Retinal pigment epithelial cell (primary cell): ENCODE measurements at places on chromosomes 11 and 22.

DNA sequence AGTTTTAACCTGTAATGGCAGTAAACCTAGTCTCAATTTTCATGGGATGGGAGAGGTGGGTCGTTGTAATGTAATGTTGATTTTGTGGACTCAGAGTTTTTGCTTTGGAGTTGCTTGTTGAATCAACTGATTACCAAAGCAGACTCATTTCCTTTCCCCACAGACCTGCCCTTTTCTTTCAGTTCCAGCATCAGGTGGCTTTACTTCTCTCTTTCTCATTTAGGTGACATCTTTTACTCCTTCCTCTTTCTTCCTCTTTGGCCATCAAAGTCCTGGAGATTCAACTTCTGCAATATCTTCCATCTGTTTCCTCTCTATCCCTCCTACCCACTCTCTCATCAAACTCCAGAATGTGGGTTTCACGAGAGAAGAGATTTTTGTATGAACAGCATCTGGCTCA is 313.9 kb downstream of the TMEM135 start:
- no peak for DNase-seq

DNA sequence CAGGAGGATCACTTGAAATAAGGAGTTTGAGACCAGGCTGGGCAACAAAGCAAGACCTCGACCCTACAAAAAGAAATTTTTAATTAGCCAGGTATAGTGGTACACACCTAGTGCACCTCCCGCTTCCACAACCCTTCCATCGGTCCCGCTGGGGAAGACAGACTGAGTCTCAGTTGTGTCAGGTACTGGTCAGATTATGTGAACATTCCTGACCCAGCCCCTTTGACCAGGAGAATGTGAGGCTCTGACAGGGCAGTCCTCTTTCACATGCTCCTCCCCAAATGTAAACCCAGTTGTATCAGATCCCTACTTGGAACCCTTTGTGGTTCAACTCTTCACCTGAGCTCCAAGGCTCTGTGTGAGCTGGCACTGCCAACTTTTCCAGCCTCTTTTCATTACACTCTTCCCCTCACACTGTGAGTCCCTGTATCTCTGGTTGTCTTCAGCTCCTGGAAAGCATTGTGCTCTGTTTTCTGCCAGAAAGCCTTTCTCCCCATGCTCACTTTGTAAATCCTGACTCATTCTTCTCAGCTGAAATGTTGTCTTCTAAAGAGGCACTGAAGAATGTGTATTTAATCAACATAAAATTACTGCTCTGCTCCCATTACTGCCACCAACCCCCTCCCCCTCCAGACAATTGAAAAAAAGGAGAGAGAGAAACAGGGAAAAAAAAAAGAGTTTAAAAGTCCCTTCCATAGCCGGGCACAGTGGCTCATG is 2.1 kb upstream of the TTLL12 start:
- no peak for DNase-seq

- no peak for DNase-seq
These were observed 192.0 kb downstream of the BUD13 start for GRCh38 chr11:116580799-116581198.

DNA sequence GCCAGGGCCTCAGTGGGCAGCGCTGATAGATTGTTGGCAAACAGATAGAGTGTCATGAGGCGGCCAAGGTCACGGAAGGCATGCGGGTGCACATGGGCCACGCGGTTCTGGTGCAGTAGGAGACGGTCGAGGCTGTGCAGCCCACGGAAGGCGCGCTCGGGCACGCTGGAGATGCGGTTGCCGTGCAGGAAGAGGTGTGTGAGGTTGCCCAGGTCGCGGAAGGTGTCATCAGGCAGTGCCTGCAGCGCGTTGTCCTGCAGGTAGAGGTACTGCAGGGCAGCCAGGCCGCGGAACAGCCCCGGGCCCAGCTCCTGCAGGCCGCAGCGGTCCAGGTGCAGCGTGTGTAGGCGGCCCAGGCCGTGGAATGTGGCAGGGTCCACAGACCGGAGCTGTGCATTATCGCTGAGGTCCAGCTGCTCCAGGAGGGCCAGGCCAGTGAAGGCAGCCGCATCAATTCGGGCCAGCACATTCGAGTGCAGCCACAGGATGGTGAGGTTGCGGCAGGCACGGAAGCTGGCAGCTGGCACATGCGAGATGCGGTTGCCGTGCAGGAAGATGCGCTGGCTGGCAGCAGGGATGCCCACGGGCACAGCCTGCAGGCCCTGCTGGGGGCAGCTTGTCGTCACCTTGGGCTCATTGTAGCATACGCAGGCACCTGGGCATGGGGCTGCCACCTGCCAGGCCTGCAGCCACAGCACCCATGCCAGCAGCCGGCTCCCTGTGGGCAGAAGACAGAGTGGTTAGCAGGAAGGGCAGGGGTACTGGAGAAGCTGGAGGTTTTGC is 25.5 kb downstream of the RTN4R start:
- no peak for DNase-seq

- DNase-seq: no peak
These were observed 9.6 kb downstream of the P2RY2 start for GRCh38 chr11:73227571-73228211.

GRCh38 chr11:39651857-39652461 is 1807.5 kb downstream of the LRRC4C start:
- DNase-seq: no peak

DNA sequence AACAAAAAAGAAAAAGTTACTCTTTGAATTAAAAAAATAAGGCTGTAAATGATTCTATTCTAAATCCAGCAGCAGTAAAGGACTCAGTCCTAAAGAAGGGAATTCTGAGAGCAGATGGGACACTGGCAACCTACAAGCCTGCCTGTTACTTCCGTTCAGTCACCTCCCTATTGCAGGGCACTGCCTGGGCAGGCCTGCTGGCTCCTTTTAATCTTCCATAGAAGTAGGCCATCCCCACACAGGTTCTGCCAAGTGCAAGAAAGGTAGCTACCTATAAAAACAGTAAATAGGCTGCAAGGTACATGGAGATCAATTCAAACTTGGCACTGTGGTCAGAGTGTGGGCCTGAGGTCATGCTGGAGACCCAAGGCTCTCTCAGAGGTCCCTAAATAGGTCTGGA is 136.4 kb downstream of the TRIM44 start:
- no peak for DNase-seq

DNA sequence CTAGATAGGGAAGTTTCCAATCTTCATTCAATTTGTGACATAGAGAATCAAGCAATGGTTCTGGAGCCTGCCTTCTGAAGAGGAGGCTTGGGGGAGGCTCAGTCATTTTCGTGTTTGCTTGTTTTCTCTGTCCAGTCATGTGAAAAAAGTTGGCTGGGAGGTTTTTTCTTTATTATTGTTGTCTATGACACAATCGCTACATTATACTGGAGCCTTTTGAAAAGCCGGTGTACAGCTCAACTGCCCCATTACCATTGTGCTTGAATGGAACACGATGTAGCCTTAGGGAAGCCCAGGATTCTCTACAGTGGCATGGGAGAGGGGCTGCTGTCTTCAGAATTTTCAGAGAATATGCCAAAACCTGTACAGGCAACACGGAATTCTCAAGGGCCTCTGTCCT is 57.9 kb upstream of the NCAM1 start:
- no peak for DNase-seq
